ENCODE measurements at places on chromosomes 5 and 9.

- no peak for DNase-seq
Observed at GRCh38 chr5:1104327-1105006, 7.4 kb downstream of the SLC12A7 start.

DNA sequence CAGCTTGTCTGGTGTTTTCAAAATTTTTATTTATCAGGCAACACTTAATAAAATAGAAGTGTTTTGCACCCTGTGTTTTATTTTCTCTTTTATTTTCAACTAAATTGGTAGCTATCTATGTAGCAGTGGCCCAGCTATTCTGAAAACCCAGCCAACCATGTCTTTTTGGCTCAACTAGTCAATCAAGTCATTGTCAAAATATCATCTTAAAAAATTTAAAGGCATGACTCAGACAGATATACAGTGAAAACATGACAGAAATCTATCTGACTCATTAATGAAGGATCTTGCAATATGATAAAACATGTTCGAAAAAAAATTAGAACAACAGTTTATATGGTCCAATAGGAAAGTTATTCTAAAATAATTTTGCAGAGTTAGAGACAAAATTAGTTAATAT, 75.1 kb downstream of the HSD17B4 start:
- no peak for DNase-seq

GRCh38 chr9:120942186-120943001, 15.8 kb upstream of the TRAF1 start:
- DNase-seq: no peak

- no peak for DNase-seq
Observed at GRCh38 chr5:68288707-68289134, 73.2 kb downstream of the PIK3R1 start.

- no peak for DNase-seq
Observed at GRCh38 chr9:85483208-85483607, 258.5 kb downstream of the AGTPBP1 start.

- DNase-seq: no peak
Observed at GRCh38 chr5:94810281-94810680, 191.8 kb downstream of the SLF1 start.

DNA sequence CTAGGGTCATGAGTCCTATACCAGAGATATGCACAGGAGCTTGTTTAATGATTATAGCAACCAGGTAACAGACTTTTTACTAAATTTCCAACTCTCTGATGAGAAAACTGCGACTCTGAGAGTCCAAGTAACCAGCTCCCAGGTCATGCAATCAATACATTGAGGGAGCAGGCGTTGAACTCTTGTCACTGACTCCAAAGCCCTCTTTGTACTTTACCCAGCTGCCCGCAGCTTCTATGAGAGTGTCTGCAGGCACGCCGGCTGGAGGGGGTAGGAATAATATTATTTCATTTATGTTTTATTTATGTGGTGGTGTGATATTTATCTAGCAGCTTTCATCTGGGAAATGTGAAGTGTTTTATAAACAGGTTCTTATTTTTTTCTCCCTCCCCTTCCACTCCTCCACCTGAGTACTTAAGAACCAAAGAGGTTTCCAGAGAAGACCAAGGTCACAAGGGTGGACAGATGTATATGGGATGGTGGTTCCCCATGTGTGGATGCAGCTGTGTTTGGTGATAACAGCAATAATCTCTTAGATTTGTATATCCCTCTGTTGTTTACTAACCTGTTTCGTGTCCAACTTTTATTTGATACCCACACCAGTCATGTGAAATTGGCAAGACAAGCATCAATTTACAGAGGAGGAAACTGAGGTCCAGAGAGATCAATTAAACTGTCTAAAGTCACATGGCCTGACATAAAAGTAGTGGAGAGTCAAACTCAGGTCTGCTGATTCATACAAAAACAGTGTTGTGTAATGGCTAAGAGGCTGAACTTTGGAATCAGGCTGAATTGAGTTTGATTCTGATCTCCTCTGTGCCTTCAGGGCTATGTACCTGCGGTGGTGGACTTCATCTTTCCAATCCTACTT, 140.2 kb upstream of the TRIM32 start:
- no peak for DNase-seq

DNA sequence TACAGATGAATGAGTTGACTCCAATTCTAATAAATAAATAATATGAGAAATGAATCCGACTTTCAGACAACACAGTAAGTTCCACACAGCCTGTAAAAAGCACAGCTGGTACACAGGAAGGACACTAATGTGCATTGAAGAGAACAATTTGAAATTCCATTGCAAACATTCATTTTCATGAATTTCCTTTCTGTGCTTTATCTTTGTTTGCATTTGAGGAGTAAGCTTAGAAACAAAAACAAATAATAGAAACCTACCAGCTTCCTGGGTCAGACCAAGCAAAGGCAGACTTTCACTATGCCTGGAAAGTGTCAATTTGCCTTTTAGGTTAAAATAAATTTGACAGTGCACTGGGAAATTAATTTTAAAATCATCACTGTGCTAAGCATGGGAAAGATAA, 143.8 kb upstream of the VLDLR start:
- DNase-seq: no peak

DNA sequence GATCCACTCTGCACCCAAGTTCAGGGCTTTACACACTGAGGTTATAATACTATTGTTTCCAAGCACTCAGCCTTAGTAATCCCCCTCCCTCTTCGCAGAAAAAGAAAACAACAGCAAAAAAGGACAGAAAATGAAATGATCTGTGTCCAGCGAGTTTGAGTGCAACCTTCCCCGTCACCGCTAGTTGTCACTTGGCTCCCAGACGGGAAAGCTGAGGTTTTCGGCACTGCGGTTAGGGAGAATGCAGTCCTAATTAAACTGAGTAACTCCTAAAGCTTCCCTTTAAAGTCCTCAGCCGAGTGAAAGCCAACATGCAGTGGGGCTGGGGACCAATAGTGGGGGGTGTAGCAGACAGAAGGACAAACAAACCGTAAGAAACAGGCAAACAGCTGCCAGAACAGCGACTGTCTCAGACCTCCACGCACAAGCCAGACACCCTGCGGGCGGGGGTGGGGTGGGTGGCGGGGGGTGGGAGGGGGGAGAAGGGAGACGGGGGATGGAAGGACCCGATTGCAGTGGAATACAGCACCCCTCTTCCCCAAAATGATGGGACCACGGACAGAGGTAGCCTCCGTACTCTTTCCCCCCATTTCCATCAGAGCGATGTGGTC, 680 bp downstream of the GLRA1 start:
- no peak for DNase-seq

GRCh38 chr5:11166923-11167322, 405.9 kb upstream of the DAP start:
- DNase-seq: no peak

- DNase-seq: no peak
Observed at GRCh38 chr5:140273401-140273877, 29.5 kb downstream of the PFDN1 start.
